Stimulated activated CD4-positive, alpha-beta T cell treated with anti-CD3 and anti-CD28 coated beads, Interleukin-15, amount 100 ng/mL, for 1 hour (primary cell): ENCODE measurements at places on chromosomes 16 and 17.

DNA sequence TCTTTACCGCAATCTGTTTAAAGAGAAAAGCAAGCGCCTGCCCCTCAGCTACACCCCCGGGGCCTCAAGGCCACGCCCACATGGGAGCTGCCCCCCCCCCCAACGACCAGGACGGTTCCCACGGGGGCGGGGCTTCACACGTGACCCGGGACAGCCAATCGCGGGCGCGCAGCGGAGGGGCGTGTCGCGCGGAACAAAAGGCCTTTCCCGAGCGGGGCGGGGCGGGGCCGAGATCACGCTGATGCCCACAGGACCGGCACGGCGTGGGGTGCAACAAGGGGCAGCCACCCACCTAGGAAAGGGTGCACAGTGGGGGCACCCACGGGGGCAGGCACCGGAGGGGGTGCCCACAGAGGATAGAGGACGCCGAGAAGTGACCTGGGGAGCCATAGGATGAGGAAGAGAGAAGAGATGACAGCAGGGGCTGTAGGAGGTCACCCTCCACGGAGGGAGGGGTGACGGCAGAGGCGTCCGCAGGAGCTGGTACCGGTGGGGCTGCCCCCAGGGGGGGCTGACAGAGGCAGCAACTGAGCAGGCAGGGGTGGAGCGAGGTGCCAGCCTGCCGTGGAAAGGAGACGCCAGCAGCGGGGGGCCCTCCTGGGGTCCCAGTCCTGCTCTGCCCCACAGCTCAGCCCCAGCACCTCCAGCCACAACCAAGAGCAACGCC is 6.2 kb downstream of the UNKL start:
- peak; percentile 97 for DNase-seq

DNA sequence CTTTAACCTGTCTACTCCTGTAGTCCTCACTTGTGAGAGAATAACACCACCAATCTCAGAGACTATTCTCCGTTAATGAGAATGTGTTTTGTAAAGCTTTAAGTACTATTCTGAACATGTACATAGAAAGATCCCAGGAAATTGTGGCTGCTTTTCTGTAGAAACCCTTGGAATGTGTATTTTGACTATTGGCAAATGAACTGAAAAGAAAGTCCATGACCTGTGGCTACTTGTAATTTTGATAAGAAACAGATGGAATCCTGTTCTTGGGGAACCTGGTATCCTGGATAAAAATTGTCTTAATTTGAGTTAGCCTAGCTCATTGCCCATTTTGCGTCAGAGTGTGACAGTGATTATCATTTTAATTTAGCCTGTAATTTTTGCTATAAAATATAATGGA is 9.1 kb downstream of the CTCF start:
- no peak for DNase-seq

DNA sequence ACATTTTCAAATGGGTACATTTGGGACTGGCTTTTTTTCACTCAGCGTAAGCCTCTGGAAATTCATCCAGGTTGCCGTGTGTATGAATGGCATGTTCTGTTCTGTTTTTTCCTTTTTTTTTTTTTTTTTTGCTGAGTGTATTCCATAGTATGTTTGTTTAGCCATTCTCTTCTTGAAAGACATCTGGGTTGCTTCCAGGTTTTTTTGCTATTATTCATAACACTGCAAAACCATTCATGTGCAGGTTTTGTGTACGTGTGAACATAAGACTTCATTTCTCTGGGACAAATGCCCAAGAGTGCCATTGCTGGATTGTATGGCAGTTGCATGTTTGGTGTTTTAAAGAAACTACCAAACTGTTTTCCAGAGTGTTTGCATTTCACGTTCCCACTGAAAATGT is 335.9 kb upstream of the TNRC6C start:
- DNase-seq = no peak

- DNase-seq = no peak
Observed at GRCh38 chr17:7184647-7185046, 5.5 kb upstream of the ASGR1 start.

DNA sequence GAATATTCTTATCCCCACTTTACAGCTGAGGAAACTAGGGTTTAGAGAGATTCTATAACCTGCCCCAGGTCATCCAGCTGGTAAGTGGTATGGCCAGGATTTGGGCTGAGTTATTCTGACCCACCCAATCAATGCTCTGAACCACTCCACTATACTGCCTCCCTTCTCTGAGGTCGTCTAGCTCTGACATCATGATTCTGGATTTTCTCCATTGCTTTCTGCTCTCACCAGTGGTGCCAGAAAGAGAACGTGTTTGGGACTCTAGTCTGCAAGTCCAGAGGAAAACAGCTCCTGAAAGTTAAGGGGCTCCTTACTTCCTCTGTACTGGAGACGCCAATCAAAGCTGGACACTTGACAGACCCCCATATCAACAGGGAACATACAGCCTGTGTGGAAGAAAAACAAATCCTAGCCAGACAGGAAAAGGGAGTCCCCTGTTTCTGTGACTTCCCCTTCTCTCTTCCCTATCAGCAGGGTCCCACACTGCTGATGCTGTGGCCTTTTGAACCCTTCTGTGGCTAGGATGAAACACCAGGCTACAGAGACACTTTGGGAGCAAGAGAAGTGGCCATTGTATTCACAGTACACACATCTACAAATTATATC is 6.0 kb upstream of the EZH1 start:
- DNase-seq = no peak
